ENCODE measurements at places on chromosomes 5 and 9.
A peak's percentile ranks its signal among the peaks of the same experiment; 100 is the strongest.

GRCh38 chr9:8680157-8680556, 880.6 kb upstream of the DMAC1 start:
- H3K36me3 ChIP-seq, result peaks cover 5% of the 10 kb centered on the region
- no peak for DNase-seq
- peaks cover 37% of the 10 kb centered on the region for H3K4me1 ChIP-seq

DNA sequence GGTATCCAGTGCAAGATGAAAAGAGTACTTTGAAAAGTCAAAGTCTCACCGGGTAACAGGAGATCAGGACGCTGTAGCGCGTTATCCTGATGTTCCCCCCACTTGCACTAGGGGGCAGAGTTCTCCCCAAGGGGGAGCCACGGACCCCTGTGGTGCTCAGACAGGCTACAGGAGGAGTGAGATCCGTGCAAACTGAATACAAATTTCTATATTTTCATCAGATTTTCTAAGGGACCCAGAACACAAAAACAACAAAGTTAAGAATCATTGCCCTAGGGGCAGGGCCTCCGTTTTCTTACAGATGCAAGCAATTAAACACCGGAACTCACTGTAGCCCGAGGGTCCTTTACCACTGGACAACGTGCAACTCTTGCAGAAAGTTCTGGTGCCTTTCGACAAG, 2.0 kb downstream of the MYO10 start:
- no peak overlapping the region for H3K27ac ChIP-seq
- H3K4me1 ChIP-seq, result peaks cover 62% of the 10 kb centered on the region
- peaks cover 27% of the 10 kb centered on the region for H3K27me3 ChIP-seq
- peak overlapping the region; percentile 98 for H3K4me3 ChIP-seq
- peak; percentile 84 for DNase-seq

- H3K4me3 ChIP-seq, result no peak overlapping the region
- DNase-seq, result no peak
- no peaks in the 10 kb centered on the region for H3K4me1 ChIP-seq
- no peaks in the 10 kb centered on the region for H3K36me3 ChIP-seq
- H3K27ac ChIP-seq, result no peak overlapping the region
- no peaks in the 10 kb centered on the region for H3K27me3 ChIP-seq
Measured at GRCh38 chr9:6198251-6198650, 17.4 kb upstream of the IL33 start.

- H3K4me1 ChIP-seq, result peaks cover 54% of the 10 kb centered on the region
- H3K36me3 ChIP-seq, result no peaks in the 10 kb centered on the region
- H3K4me3 ChIP-seq, result peak overlapping the region; percentile 31
- peaks cover 4% of the 10 kb centered on the region for H3K27me3 ChIP-seq
- peak; percentile 20 for DNase-seq
Measured at GRCh38 chr9:109745335-109746283, 34.4 kb upstream of the PALM2AKAP2 start.

- H3K27ac ChIP-seq, result no peak overlapping the region
- peaks cover 12% of the 10 kb centered on the region for H3K4me1 ChIP-seq
- H3K36me3 ChIP-seq, result peaks cover 33% of the 10 kb centered on the region
- H3K4me3 ChIP-seq, result no peak overlapping the region
- DNase-seq, result no peak
Measured at GRCh38 chr9:129826344-129826743, 2.4 kb upstream of the TOR1A start.

DNA sequence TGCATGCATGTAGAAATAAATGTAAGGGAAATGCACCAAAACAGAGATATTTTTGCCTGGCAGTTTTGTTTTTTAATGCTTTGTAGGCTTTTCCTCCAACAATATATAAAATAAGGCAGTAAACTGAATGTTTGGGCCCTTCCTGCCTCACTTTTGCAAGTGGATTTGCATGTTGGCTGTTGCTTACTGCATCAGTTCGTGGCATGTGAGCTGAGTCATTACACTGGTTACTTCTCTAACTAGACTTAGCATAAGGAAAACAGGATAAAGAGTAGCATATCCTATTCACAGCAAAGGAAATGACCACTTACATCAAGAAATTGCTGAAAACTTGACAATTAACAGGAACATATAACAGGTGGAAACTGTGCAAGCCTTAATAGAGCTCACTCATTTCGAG, 113.4 kb downstream of the TLE1 start:
- peaks cover 25% of the 10 kb centered on the region for H3K4me1 ChIP-seq
- H3K4me3 ChIP-seq, result no peak overlapping the region
- H3K27ac ChIP-seq, result no peak overlapping the region
- no peak for DNase-seq

GRCh38 chr5:121695307-121695706, 156.4 kb upstream of the FTMT start:
- H3K4me1 ChIP-seq, result no peaks in the 10 kb centered on the region
- H3K27me3 ChIP-seq, result no peaks in the 10 kb centered on the region
- no peak for DNase-seq
- H3K4me3 ChIP-seq, result no peak overlapping the region
- peak overlapping the region; percentile 20 for H3K27ac ChIP-seq

DNA sequence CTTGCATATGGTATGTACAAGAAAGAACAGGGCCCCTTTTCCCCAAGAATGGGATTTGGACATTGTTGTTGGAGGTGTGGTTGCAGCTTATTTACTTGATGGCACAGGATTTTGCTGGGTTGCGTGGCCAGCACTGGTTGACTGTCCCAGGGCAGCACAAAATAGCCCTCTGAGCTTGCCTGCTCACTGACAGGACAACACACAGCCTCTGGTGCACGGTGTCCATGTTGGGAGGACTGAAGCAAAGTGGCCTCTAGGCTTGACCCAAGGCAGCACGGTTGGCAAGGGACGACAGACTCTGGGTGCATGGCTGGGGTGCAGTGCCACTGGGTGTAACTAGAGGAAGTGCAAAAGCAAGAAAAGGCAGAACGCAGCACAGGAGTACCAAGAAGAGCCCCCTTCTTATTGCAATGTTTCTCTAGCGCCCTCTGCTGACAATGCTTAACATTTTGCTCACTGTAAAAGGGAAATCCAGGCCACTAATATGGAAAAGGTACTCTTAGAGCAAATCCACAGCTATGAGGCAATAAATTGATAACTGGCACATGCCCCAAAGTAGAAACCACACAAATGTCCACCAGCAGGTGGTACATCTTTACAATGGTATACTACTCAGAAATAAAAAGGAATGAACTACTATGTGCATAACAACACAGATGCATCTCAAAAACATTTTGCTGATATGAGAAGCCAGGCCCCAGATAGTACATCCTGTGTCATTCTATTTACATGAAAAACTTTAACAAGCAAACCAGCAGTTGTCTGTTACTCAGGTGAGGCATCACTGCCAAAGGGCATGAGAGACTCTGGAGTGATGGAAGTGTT, 47.4 kb upstream of the BARX1 start:
- peaks cover 34% of the 10 kb centered on the region for H3K27me3 ChIP-seq
- no peaks in the 10 kb centered on the region for H3K4me1 ChIP-seq
- peak; percentile 64 for DNase-seq
- no peak overlapping the region for H3K27ac ChIP-seq

- no peak overlapping the region for H3K27ac ChIP-seq
- peaks cover 46% of the 10 kb centered on the region for H3K4me1 ChIP-seq
- H3K27me3 ChIP-seq, result peaks cover 29% of the 10 kb centered on the region
- H3K4me3 ChIP-seq, result no peak overlapping the region
Measured at GRCh38 chr9:94644543-94644942, 5.2 kb upstream of the FBP1 start.

- H3K4me3 ChIP-seq, result peak overlapping the region; percentile 29
- peaks cover 51% of the 10 kb centered on the region for H3K4me1 ChIP-seq
- peak overlapping the region; percentile 82 for H3K27ac ChIP-seq
- no peak for DNase-seq
- H3K27me3 ChIP-seq, result no peaks in the 10 kb centered on the region
Measured at GRCh38 chr5:68290847-68291246, 75.3 kb downstream of the PIK3R1 start.

DNA sequence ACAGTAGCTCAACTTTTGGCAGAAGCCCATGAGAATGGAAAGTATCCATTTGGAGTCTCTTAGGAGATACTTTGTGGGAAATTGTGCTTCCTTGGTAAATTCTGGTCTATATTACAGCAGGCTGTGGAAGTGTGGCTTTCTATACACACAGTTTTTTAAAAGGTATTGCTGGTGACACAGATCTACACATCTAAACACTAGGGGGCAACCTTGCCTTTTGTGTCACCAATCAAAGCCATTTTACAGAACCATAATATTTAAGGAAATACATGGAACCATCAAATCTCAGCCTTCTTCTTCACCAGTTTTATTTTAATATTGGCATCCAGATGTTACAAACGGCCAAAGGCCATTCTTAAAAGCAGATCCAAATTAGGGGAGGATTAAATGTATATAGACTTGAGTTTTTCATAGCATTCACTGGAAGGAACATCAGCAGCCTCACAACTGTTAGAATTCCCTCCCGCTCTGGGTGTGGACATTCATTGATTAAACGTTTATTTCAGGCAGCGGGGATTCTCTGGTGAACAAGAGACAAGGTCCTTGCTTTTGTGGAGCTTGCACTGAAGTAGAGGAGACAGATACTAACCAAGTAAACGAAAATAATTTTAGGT, 132.4 kb upstream of the EPB41L4A start:
- no peaks in the 10 kb centered on the region for H3K36me3 ChIP-seq
- no peak overlapping the region for H3K27ac ChIP-seq
- H3K4me3 ChIP-seq, result no peak overlapping the region
- no peaks in the 10 kb centered on the region for H3K4me1 ChIP-seq
- DNase-seq, result peak; percentile 38

GRCh38 chr9:119639287-119639955, 270.2 kb upstream of the BRINP1 start:
- no peak overlapping the region for H3K27ac ChIP-seq
- H3K4me3 ChIP-seq, result no peak overlapping the region
- H3K27me3 ChIP-seq, result peaks cover 11% of the 10 kb centered on the region
- peak; percentile 17 for DNase-seq

GRCh38 chr5:54637654-54638053, 120.1 kb downstream of the SNX18 start:
- H3K4me1 ChIP-seq, result peaks cover 16% of the 10 kb centered on the region
- DNase-seq, result no peak
- H3K27ac ChIP-seq, result peak overlapping the region; percentile 55
- H3K27me3 ChIP-seq, result no peaks in the 10 kb centered on the region
